ENCODE measurements at places on chromosomes 5 and 9.

GRCh38 chr5:176732306-176732705, 78.1 kb upstream of the UNC5A start:
- no peak for DNase-seq

DNA sequence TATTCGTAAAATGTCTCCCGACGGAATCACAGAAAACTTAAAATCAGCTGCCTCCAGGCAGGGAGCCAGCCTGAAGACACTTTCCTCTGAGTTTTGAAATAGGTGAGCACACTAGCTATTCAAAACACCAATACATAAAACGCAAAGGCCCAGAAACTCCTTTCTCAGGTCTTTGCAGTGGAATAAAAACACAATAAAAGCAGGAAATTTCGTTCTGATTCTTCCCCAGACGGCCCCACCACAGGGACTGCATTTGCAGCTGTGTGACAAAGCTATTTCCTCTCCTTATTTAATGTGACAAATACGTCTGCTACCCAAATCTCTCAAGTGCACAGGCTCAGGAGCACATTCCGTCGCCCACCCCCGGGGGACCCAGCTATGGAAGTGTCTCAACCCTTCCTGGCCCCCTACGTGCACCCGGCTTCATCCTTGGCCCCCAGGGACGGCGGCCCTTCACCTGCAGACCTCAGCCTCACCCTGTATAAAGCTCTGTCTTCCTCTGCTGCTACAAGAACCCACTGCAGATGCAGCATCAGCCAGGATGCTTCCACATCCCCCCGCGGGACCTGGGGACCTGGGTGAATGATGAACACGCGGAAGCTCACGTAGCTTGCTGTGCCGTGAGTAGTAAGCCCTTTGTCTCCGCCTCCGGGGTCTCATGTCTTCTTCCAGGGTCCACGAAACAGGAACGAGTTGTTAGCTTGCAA, 24.9 kb downstream of the AHRR start:
- no peak for DNase-seq

DNA sequence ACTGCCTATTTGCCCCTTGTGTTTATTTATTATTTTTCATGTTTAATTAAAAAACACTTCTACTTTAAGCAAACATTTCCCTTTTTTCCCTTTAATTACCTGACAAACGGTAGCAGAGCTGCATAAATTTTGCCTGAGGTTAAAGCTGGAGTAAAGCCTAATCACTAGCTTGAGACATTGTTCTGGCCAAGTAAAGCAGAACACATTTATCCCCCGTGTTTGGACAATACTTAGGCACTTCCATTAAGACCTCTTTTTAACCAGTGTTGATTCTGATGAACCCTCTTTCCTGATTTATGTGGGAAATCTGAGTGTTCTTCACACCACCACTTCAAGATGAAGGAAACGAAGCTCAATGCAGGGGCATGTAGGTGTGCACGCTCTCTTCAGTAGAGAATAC, 54.5 kb downstream of the BNC2 start:
- DNase-seq = peak; percentile 41

DNA sequence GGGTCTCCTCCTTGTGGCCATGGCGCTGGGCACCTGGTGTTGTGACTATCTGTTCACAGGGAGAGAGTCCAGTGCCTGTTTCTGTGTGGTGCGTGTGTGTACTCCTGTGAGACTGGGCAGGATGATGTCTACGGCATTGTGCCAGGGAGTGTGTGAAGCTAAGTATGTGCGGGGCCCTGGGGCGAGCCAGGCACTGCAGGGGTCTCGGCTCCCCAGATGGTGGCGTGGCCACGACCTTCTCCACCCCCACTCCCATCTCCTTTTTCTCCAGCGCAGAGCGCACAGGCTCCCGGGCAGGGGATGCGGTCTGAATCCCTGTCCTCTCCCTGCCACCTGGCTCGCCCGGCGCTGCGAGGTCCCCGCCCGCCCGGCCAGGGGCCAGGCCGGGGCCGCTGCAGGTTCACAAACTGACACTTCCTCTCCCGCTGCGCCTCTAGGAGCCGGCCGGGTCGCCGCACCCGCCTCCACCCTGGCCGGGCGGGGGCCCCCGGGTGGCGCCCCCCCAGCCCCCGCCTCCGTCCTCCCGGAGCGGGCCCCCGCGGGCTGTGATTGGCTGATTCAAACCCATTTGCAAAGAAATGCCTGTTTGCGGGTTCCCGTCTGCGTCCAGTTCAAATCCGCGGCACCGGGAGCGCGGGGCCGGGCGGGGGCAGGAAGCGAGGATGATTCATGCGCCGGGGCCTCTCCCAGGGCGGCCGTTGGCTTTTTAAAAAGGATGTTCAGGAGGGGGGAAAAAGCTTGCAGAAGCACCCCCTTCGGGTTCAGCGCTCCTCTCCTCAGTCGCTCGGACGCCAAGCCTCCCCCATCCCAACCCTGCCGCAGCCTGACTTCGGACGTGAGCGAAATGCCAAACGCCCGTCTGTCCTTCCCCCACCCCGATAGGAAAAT, 790 bp downstream of the PHF19 start:
- peak; percentile 92 for DNase-seq

GRCh38 chr9:72360324-72360723, 4.7 kb downstream of the ZFAND5 start:
- no peak for DNase-seq

GRCh38 chr9:18347386-18348082, 126.4 kb upstream of the ADAMTSL1 start:
- no peak for DNase-seq

DNA sequence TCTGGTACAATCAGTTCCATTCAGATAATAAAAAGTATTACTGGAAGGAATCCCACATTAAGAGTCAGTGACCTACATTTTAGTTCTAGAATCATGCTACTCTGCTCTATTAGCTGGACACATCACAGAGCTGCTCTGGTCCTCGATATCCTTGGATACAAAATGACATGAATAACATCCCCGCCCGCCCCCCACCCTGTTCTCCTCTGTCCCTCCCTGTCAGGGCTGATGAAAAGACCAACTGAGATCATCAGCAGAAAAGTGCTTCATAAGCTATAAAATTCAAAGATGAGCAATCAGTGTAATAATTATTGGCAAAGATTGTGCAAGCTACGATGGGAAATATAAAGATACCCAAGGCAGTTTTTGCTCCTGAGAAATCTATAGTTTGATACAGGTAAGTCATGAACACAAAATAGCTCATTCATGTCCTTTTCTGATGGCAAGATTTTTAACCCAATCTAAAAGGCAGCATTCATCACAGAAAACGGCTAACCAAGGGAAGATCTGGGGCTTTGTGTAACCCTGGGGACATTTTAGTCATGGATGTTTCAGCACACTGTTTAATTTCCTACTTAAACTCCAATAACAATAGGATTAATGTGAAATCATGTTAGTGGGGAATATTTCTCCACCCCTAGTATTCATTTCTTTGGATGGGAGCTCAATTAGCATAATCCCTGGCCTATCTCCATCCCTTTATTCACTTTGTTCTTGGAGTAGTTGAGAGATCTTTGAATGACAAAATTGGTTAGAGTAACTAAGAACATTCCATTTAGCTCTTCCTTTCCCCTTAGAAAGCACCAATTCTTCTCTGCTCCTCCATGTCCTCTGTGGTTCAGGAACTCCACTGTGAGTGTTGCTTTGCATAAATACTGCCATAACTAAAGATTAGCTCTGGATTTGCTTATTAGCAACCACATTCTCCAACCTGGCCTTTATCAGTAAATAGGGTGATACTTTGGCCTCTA, 459.4 kb upstream of the GRIA1 start:
- DNase-seq = no peak

DNA sequence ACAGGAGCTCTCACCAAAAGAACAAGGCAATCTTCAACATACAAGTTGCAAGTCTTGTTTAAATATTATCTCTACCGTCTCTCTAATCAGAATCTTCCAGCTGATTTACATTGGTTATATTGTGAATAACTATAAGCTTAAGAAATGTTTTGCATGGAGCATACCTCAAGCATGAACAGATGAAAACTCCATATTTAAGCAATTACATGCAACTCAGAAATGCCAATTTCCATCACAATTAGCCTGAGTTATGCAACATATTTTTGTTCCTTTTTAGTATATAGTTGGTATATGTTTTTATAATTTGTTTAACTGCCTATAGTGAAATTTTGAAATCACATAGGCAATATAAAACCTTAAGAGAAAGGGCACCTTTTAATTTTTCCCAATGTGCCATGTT, 142.5 kb downstream of the DENND1A start:
- no peak for DNase-seq

DNA sequence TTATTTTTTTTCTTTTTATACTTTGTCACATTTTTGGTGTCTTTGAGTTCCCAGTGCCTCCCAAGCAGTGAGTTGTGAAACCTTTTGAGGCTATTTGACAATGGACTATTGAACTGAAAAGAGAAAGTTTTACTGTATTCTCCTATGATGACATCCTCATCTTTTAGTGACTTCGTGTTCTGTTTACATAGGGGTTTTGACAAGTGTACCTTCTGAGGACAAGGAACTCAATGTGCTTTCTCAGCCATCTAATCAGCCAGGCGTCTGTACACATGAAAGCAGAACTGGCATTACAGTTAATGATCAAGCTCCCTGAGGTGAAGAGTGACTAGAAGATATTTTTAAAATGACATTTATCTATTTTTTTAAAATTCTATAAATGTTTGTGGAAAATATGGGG, 175.5 kb downstream of the ANXA1 start:
- DNase-seq = no peak

GRCh38 chr9:137250329-137251193, 525 bp upstream of the STPG3 start:
- no peak for DNase-seq

- DNase-seq = no peak
These were observed 471.0 kb downstream of the EFNA5 start for GRCh38 chr5:107199756-107200155.

GRCh38 chr9:27053369-27054022, 48.0 kb upstream of the LRRC19 start:
- DNase-seq = no peak

DNA sequence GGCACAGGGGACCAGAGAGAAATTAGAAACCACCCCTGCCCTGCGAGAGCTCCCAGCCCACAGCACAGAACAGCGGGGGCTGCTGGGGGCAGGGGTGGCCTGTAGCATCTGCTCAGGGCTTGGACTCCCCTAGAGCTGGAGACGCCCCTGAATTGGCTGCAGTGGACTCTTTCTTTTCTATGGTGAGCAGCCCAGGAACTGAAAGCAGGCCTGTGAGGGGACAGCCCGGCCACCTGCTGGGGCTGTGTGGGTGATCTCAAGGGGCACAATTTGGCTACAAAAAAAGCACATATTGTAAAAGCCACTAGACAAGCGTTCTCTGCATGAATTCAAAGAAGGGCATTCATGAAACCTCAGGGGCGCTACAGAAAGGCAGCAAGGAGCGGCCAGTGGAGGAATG, 57.5 kb upstream of the ICE1 start:
- no peak for DNase-seq

- DNase-seq = no peak
These were observed 65.5 kb upstream of the SPRY4 start for GRCh38 chr5:142390334-142390733.

DNA sequence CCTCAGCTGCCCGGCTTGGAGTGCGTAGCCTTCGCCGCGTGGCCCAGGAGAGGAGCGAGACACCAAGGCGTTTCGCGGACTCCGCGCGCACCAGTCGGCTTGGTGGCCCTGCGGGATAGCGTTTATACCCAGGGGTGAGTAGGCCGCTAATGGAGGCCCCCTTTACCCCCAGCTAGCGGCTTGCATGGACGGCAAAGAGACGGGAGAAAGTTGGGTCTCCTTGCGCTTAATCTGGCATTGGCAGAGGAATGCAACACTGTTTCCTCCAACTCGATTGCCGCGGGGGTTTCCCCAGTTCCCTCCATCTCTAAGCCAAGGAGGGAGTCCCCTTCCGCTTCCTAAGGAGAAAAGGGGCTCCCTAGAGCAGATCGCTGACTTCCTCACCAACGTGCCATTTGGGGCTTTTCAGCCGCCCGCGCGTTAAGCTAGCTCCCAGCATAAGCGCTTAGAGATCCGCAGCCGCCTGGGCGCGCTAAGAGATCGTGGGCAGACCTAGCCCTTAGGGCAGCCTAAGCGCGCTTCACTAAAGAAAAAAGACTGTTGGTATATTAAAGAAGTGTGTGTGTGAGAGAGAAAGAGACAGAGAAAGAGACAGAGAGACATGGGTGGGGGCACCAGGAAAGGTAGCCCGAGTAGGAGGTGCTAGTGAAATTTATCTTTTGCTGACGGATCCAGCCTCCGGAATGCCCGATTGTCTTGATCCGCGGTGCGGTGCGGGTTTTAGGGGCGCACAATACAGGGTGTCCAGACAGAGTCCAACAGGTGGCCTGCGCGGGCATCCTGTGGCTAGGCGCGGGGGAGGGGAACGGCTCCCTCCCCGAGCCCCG, 597.9 kb upstream of the SGCD start:
- DNase-seq = peak; percentile 68

GRCh38 chr5:44365345-44365744, 23.9 kb downstream of the FGF10 start:
- no peak for DNase-seq

DNA sequence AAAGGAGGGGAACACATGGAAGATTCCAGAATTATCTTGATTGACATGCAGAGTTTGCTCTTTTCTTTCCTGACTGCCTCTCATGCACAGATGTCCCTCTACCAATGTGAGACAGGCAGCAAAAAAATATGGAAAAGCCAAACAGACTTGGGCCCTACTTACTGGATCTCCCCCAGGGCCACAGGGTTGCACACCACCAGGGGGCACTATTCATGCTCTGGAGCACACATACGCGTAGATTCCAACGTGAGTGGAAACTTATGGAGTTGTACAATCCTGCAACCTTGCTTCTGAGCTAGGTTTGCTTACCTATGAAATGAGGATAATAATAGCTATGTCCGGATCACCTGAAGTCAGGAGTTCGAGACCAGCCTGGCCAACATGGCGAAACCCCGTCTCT, 319.5 kb downstream of the ARHGEF28 start:
- DNase-seq = no peak

DNA sequence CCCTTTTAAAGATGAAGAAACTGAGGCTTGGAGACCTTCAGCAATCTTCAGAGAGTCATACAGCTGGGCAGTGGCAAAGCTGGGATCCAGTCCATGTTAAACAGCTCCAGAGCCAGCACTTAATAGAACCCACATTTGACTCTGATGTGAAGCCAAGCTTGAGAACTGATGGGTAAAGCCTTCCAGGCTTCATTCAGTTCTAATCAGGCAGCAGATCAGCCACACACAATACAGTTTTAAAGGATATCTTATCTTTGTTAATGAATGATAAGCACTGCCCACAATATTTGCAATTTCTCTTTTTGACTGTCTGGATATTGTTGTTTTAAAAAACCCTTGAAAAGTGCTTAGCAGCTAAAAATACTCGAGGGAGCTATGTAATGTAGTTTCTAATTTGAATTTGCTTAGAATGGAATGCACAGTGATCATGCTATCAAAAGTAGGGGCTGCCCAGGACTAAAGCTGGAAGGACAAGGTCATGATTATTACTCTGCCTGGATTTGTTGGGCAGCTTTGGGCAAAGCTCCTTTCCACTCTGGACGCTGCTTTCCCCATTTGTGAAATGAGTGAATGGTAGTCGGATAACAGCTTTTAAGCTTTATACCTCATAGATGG, 31.3 kb upstream of the HTR4 start:
- DNase-seq = no peak

DNA sequence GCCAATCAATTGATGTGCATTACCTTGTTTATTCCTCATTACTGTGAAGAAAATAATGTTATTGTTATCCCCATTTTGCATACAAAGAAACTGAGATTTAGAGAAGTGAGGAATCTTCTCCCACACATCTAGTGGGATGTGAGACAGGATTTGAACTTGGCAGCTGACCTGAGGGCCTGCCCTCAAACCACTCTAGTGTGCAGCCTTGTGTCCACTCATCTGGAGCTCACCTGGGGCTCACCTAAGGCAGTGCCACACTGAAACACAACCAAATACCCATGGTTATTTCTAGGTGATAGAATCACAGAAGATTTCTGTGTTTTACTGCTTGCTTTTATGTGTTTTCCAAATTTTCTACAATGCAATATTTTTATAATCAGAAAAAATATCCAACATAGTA, 94.7 kb upstream of the SAP30L start:
- DNase-seq = no peak
